NT2/D1 (cell line): ENCODE measurements at places on chromosomes 1 and 21.
A peak's percentile ranks its signal among the peaks of the same experiment; 100 is the strongest.

- no peak for DNase-seq
Observed at GRCh38 chr1:111814642-111815041, 58.9 kb downstream of the DDX20 start.

DNA sequence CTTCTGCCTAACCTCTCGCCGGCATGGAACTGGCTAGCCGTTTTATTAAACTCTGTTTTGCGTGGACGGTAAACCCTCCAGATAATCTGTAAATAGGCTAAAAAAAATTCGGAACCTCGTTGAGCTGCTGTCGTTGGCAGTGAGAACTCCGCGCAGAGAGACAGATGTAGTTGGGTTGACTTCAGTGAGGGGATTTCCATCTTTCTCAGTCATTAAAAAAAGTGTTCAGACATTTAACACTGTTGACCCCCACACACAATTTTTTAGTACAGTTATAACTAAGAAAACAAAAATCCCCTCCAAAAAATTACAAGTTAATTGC, 464 bp downstream of the PARK7 start:
- no peak for DNase-seq

GRCh38 chr1:12620488-12620865, 2.5 kb upstream of the DHRS3 start:
- no peak for DNase-seq

GRCh38 chr1:209207701-209208286, 375.7 kb upstream of the CAMK1G start:
- peak; percentile 88 for DNase-seq

DNA sequence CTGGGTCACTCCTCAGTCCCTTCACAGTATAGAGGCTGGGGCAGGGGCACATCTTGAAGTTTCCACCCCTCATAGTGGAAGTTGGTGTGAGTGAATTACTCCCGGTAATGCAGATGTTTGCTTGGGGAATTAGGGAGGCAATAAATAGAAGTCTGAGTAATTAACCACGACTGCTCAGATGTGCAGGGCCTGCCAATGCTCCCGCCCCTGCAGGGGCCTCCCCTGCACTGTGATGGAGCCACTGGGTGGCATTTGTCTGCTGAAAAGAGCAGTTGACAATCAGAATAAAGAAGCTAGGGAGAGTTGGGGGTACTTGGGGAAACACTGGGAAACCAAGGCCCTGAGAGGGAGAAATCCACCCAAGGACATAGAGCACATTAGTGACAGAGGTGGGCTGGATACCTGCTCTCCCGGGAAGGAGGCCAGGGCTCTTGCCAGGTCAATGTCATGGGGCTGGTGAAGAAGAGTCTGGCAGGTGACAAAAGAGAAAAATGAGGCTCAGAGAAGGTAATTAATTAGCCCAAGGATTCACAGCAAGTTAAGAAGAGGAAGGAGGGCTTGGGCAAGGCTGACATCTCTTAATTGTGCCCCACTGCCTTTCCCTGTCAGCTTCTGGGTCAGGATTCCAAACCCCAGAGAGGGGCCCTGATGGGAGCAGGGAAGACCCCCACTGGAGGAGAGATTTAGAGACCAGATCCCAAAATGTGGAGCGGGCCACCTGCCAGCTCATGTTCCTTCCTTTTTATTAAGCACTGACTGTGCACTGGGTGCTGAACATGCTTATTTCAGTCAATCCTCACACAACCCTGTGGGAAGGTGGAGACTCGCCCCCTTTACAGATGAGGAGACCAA, 436.2 kb downstream of the MATN1 start:
- DNase-seq = no peak

DNA sequence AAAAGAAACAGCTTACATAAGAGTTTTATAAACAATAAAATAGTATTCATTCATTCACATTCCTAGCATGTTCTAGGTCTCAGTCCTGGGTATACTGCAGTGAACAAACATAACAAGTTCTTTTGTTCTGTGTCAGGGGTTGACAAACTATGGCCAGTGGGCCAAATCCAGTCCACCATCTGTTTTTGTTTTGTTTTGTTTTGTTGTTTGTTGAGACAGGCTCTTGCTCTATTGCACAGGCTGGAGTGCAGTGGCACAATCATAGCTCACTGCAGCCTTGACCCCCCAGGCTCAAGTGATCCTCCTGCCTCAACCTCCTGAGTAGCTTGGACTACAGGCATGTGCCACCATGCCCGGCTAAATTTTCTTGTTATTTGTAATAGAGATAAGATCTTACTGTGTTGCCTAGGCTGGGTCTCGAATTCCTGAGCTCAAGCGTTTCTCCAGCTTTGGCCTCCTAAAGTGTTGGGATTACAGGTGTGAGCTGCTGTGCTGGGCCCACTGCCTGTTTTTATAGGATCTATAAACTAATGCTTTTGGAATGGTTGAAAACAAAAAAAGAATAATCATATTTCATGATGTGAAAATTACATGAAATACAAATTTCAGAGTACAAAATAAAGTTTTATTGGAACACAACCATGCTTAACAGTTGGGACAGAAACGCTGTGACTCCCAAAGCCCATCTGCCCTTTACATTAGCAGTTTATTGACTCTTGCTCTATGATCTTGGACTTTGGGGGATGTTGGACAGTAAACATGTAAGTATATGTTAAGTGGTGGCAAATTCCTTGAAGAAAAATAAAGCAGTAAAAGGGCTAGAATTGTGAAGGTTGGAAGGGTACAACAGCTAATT, 17.9 kb downstream of the CAPZA1 start:
- no peak for DNase-seq

- peak; percentile 54 for DNase-seq
Observed at GRCh38 chr1:3618881-3619671, 5.7 kb upstream of the TPRG1L start.

DNA sequence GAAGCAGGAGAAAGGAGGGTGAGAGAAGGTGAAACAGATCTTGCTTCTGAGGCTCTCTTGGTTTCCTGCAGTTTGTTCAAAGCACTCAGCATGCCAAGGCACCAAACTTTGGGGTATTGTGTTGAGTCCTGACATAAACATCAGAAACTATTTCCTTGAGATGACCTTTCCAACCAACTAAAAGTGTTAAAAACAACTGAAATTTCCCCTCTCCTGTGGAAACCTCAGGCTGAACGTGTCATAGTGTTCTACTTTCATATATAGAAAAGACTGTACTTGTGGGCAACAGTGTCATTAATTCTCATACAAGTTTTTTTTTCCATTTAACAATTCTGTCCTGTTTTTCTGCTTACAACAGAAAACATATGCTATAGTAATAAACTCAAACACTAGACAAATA, 6.3 kb upstream of the LYST start:
- DNase-seq = no peak

DNA sequence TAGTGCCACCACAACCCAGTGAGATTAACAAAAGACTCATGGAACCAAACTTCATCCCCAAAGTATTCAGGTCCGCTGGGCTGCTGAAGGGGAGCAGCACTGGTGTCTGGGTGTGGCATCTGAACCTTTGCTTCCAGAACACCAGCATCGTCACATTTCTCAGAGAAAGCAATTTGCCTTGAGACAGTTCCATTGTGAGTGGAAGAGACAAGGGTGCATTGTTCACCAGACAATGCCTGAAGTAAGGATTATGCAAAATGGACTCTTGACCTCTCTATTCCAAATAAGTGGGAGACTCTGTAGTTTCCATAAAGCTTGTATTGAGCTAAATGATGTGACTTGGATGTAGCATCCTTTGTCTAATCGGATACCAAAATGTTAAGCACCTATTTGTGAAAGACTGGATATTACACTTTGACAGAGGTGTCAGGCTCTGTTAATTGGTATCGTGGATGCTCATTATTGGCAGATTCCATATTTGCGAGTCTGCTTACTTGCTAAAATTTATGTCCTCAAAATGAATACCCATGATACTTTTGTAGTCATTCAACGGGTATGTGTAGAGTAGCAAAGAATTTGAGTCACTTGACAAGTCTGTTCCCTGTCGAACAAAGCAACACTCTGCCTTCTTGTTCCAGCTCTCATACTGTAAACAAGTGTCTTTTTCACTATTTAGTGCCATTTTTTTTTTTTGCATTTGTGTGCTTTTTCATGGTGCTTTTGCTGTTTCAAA, 75.6 kb downstream of the MRPS6 start:
- DNase-seq = no peak

DNA sequence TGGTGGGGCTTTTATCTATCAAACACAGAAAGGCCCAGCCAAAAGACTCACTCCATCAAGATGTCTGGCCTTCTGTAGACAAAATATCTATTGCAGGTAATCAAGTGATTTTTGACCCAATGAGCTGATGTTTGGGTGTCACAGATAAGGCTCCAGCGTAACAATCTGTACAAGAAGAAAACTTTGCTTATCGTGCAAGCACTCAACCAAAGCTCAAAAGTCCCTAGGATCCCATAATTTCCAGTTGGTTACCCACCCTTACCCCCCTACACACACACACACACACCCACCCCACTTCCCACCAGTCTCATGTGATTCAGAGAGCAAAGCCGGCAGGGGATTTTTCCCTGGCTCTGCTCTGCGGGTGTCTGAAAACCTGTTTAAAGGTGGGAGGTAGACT, 5.8 kb downstream of the ITPKB start:
- DNase-seq = no peak

GRCh38 chr1:47390843-47391242, 25.2 kb upstream of the FOXE3 start:
- DNase-seq = no peak

DNA sequence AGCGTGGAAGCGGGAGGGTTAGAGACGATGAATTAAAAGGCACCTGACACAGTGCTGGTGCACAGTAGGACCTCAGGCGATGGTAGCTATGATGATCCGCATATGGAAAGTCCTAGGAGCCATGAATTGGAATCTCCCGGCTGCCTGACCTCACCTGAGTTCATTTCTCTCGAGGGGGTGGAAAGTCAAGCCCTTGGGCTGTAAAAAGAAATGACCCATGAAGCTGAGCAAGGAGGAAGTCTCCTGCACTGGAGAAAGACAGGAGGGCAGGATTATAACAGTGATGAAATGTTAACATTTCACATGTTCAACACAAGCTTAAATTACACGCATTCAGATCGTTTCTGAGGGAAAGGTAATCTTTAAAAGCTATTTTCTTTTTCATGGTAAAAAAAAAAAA, 481.2 kb downstream of the MATN1 start:
- no peak for DNase-seq

DNA sequence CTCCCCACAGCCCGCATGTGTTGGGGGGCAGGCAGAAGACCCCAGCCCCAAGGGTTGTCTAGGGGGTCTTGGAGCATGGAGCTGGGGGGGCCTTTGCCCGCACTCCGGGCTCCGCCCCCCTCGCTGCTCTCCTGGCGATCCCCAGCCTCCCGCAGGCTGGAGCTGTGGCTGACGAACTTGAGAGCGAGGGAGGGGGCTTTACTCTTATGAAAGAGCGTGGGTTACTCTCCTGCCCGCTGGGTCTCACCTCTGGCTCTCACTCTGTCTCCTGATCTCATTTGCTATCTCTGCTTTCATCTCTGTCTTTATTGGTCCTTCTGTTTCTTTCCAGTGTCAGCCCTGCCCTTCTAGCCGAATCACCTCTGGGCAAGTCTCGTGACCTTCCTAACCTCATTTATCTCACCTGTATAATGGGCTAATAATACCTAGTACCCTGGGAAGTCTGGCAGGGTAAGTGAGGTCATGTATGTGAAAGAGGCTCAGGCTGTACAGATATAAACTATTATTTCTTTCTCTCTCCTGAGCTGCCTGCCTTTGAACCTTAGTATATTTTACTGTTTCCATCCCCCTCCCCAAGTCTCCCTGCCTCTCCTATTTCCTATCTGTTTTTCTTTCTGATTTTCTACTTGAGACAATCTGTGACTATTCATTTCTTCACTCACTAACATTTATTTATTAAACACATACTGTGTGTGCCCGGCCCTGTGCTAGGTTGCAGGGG, 731 bp downstream of the EFNA4 start:
- DNase-seq = no peak

GRCh38 chr1:227734856-227735538, at the start of the genes JMJD4 and SNAP47:
TSS of gene JMJD4 (minus strand) at chr1:227735302. CDS start at chr1:227735273, 29 bp downstream.
TSS of gene SNAP47 (plus strand) at chr1:227735435. CDS start at chr1:227747737, 12,302 bp downstream.
- peak; percentile 96 for DNase-seq
